GM13976 (cell line): ENCODE measurements at places on chromosomes 6 and 20.
A peak's percentile ranks its signal among the peaks of the same experiment; 100 is the strongest.

GRCh38 chr6:231779-232178 lies 60.5 kb upstream of the DUSP22 start:
- DNase-seq, result peak; percentile 70

DNA sequence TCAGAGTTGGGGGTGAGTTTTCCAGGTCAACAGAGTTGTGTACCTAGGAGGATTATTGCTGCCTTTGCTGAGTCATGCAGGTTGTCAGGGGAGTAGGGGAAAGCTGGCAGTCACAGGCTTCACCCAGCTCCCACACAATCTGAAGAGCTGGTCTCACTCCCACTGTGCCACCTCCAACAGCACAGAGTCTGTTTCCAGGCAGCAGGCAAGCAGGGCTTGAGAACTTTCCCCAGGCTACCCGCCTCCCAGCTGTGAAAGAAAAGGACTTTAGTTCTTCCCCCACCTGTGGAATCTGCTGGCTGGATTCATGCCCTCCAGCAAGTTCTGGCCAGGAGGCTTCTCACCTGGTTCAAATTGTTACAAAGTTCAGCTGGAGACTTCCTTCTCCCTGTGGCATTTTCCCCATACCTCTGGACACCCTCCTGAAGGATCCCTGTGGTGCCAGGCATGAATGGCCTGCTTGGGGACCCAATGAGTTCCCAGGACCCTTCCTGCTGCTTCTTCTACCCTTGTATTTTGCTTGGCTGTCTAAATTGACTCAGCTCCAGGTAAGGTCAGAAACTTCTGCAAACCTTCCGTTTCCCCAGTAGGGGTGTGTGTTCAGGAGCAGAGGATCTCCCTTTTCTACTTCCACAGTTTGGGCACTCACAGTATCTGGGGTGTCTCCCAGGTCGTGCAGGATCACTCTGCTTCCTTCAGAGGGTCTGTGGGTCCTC lies 378.1 kb upstream of the MAN1A1 start:
- no peak for DNase-seq

- DNase-seq, result no peak
Measured at GRCh38 chr6:11209906-11210305, 22.6 kb downstream of the NEDD9 start.

DNA sequence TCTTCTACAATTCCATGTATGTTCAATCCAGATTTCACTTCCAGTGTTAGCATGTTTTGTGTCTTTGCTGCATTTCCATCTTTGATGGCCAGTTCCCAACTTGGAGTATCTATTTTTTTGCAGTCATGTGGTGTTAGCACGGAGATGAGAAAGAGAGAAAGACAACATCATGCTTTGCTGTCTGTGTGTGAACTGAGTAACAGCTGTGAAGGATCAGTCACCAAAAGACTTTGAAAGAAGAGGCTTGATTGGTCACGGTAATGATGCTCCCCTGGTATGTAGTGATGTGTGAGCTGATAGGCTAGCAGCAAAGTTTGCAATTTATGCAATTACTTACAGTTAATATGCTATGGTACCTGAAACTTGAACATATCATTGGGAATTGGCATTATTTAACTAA lies 731.3 kb upstream of the NRSN1 start:
- no peak for DNase-seq

DNA sequence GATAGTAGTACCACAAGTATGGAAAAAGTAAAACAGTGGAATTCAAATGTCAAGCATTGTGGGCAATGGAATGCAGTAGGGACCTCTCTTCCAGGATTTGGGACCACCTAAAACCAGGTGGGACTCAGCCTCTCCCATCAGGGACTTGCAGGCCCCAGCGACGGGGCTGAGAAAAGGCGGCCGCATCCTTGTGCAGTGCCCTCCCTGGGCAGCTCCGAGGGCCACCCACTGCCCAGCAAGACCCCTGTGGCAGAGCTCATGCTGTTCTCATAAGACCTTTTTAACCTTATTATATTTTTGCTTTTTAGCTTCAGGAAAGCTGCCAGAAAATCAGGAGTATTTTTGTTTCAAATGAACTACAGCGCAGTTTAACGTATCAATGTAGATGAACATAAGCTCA lies 142.6 kb upstream of the RPS6KA2 start:
- no peak for DNase-seq

GRCh38 chr20:35773154-35773751 lies 1.4 kb downstream of the PHF20 start:
- DNase-seq, result peak; percentile 58

GRCh38 chr20:1473246-1474220 lies 6.9 kb upstream of the NSFL1C start:
- no peak for DNase-seq

GRCh38 chr6:150142097-150142669 lies 661 bp upstream of the PPP1R14C start:
- DNase-seq, result no peak

DNA sequence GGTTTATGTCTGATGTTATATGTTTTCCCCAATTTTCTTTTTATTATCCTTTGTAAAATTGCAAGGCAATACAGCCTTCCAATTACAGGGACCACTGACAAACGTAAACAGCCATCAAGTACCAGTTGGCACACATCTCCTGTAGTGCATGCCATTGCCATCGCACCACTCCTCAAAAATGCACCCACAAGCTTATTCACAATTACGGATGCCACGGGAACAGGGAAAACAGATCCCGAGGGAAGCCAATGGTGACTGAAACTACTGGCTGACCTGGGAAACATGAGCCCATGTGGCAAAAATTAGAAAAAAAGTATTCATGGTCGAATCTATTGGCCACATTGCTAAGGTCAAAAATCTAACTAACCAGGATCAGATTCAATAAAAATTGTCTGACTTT lies 395.2 kb downstream of the PAX1 start:
- DNase-seq, result no peak

GRCh38 chr20:57806975-57807374 lies 97.2 kb upstream of the PMEPA1 start:
- no peak for DNase-seq

DNA sequence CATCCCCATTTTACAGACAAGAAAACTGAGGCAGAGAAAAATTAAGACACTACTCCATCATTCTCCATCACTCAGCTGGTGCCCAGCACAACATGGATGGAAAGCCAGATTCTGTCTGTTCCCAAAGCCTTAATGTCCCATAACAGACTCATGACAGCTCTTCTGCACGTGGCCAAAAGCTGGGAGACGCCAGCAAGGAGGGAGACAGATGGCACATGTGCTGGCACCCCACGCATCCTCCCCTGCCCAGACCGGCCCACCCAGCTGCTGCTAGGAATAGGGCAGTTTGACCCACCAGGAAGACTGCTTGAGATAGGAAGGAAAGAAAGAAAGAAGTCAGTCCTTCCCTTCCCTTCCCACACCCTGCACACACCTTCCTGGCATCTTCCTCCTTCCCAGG lies 96.3 kb downstream of the PREX1 start:
- no peak for DNase-seq

DNA sequence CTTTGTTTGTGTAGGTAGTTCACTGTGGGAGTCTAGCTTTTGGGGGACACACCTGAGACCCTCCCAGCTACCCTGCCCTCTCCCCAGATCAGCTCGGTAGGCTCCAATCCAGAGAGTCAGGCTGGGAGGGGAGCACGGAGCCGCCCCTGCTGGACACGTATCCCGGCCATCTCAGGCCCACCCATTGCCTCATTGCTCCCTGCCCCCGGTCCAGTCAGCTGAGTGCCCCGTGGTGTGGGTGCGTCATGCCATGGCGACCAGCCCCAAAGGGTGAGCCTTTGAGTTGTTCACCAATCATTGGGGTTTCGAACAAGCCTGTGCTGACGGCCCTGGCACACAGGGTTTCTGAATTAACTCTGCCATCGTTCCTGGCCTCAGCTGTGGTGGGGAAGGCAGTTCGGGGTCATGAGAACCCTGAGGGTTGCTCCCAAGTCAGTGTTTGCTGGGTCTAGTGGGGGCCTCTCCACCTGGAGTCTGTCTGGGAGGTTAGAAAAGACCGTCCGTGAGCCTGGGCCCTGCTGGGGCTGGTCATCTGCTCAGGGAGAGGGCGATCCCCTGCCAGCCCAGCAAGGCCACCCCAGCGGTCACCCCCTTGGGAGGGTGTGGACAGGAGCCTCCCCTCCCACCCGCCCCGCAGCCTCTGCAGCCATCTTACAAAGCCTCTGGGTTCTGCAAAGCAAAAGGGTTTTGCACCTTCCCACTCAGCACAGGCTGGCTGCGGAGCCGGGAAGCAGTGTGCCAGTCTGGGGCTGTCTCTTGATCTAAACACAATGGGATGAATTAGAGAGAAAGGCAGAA lies 34.5 kb downstream of the NTSR1 start:
- no peak for DNase-seq

DNA sequence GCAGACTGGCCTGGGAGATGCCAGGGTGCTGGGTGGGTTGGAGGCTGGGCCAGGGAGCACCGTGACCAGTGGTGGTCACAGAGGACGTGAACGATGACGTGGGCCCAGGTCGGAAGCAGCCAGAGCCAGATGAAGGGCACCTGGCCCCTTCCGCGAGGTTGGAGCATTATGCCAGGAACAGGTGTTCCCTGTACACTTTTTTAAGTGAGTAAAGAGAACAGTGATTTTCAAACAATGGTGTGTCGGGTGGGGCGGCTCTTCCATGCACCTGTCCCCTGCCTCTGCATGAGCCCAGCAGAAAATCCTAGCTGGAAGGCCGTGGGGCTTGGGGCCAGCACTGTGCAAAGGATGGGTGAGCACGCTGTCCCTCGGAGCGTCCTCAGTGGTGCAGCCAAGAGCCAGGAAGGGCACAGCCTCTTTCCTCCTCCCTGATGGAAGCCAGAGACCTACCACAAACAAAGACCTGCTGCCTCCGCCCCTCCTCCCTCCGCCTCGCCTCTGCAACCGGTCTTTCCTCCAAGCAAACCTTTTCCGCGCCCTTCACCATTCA lies 350.5 kb downstream of the ZFAND3 start:
- no peak for DNase-seq

DNA sequence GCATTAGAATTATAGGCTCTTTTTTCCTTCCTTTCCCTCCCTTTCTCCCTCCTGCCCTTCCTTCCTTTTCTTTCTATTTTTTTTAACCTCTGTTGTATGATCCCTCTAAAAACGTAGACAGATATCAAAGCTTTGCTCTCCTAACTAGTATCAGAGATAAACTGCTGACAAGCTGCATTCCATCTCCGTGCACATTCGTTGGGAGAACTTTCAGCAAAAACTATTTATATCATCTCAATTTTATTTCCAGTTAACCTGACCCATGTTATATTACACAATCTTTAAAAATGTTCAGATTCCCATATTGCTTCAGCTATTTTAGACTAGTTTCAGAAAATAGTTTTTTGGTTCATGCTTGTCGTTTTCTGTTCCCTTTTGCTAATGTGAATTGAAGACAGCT lies 47.3 kb downstream of the RNF217 start:
- no peak for DNase-seq

GRCh38 chr20:9886227-9886626 lies 47.4 kb upstream of the PAK5 start:
- no peak for DNase-seq

GRCh38 chr20:271069-271468 lies 13.5 kb downstream of the DEFB132 start:
- no peak for DNase-seq

GRCh38 chr6:52086741-52087140 lies 672 bp downstream of the PKHD1 start:
- no peak for DNase-seq

GRCh38 chr6:119028091-119028490 lies 50.4 kb downstream of the FAM184A start:
- DNase-seq, result no peak

- no peak for DNase-seq
Measured at GRCh38 chr6:140956571-140957369, 1176.0 kb upstream of the GJE1 start.

- no peak for DNase-seq
Measured at GRCh38 chr20:24382331-24382730, 87.1 kb upstream of the SYNDIG1 start.

DNA sequence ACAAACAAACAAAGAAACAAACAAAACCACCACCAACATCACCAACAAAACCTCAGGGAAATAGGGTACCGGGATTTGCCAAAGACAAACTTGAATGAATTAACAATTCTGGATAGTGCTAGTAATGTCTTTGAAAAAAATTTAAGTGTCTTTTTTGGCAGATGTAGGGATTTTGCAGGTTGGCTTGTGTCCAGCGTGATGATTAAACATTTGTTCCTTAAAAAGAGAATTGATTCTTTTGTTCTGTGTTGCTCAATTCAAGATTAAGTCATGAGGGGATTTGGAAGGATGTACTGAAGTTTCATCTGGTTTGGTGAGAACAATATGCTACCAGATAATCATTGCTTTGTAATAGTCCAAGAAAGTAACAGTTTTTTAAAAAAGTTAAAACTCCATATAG lies 125.1 kb upstream of the HS3ST5 start:
- no peak for DNase-seq

DNA sequence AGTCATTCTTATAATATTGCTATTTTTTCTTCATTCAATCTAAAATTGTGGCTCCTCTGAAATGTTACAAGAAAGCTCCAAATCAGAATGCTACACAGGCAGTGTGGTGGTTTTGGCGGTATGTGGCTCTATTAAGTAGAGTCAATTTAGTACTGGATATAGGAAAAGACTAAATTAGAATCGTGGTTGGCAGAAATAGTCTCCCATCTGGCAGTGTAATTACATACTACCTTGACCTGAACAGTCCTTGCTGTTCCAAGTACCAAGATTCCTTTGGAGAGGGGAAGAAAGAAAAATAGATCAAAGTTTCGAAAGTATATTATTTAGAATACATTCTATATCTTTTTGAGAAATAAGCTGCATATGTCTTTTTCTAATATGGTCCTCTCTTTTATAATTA lies 78.2 kb downstream of the C6orf118 start:
- DNase-seq, result no peak

DNA sequence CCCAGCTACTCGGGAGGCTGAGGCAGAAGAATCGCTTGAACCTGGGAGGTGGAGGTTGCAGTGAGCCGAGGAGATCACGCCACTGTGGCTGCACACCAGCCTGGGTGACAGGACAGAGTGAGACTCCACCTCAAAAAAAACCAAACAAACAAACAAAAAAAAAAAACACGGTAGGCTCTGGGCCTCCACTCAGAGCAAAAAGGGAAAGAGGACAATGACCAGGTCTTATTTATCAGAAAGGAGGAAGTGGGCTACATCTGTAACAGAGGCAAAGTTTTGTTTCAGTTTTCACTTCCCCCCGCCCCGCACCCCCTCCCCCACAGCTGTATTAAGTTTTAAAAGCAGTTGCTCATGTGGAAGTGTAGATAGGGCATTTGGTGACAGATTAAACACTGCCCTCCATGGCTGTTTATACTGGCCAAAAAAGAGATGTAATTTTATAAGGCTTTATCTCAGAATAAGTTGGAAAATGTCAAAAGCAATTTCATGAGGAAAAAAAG lies 114.6 kb downstream of the RCAN2 start:
- peak; percentile 56 for DNase-seq

GRCh38 chr6:38543022-38543421 lies 96.7 kb downstream of the BTBD9 start:
- DNase-seq, result no peak

GRCh38 chr6:169145496-169145895 lies 108.2 kb downstream of the THBS2 start:
- DNase-seq, result no peak

DNA sequence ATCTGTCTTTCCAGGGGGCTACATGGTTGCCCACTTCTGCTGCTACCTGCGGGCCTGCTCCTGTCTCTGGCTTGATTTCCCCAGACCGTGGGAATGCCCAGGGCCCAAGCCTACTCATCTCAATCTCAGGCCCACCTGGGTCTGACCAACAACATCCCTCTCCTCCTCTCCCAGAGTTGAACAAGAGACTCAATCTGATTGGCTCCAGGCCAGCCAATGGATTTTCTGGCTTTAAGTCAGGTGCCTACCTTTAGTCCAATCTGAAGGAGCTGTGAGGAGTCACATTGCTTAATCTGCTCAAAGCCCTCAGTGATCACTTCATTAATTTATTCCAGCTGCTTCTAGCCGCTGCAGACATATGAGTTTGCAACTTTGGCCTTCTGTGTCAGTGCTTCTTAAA lies 162.4 kb upstream of the KCNG1 start:
- no peak for DNase-seq
